ENCODE measurements at places on chromosomes 3 and 15.

- DNase-seq, result peak; percentile 7
Observed at GRCh38 chr3:116299646-116300081, 145.6 kb downstream of the LSAMP start.

- no peak for DNase-seq
Observed at GRCh38 chr3:36893137-36893557, 51.7 kb downstream of the TRANK1 start.

GRCh38 chr3:143478115-143478693 is 358.6 kb downstream of the CHST2 start:
- no peak for DNase-seq

- no peak for DNase-seq
Observed at GRCh38 chr15:26516102-26516980, 256.5 kb downstream of the GABRB3 start.

DNA sequence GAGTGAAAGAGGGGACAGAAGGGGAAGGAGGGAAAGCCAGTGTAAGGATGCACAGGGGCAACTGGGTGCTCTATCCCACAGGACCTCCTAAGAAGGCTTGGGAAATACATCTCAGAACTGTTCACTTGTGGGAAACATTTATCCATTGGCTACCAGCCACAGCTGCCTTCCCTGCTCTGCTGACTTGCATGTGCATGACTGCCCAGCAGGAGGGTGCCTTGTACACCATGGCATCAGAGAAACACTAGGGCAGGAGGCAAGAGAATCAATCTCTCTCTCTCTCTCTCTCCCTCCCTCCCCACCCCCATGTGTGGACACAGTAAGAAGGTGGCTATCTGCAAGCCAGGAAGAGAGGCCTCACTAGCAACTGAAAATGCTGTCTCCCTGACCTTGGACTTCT is 62.9 kb upstream of the ZBTB38 start:
- DNase-seq, result no peak

- DNase-seq, result no peak
Observed at GRCh38 chr15:70589728-70590127, 173.6 kb downstream of the UACA start.

DNA sequence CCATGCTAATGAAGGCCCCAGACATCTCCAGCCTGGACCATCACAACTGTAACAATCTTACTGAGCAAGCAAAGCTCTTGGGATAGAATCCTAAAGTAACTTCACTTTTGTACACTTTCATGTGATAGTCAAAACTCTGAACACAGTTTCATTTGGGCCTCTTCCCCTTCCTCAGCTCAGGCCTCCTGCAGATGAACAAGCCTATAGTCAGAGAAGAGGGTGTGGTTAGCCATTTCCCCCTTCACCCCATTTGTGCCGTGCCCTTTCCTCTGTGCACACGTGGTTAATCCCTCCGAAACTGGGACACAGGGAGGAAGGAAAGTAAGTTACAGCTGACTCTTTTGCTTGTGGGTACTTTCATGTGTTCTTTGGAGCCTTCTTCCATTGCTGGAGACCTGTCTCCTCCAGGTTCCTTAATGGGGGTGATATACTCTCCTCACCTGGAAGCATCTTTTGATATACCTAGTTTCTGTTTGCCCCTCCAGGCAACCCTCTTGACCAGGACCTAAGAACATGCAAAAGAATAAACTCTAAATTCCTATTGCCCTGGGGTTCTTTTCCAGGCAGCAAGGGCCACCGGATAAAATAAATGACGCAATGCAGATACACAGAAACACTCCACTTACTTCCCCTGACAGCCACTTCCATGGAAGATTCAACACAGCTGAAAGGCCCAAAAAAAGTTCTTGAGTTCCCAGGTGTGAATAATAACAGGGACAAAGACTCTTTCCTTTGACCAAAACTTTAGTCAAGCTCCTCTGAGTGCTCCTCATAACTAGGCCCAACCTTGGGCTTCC is 29.6 kb upstream of the CSTA start:
- DNase-seq, result no peak

GRCh38 chr3:42831321-42831713 is 22.1 kb downstream of the ACKR2 start:
- DNase-seq, result peak; percentile 24

GRCh38 chr15:99275525-99276128 is 24.3 kb downstream of the LRRC28 start:
- DNase-seq, result no peak

DNA sequence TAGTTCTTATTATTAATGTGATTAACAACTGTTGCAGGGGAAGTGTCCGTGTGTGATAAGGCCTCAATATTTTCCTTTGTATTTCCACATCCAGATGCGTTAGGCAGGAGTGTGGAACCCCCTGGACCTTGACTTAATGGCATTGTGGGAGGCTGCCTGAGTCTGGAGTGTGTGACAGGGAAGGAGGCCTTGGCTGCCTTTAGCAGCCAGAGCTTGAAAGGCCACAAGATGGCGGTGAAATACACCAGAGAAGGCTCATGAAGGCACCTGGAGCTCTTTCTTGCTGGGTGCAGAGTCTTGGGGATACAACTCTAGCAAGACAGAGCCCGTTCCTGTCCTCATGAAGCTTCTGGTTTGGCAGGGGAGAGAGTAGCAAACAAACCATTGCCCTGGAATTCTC is 36.9 kb downstream of the POLR2M start:
- no peak for DNase-seq

DNA sequence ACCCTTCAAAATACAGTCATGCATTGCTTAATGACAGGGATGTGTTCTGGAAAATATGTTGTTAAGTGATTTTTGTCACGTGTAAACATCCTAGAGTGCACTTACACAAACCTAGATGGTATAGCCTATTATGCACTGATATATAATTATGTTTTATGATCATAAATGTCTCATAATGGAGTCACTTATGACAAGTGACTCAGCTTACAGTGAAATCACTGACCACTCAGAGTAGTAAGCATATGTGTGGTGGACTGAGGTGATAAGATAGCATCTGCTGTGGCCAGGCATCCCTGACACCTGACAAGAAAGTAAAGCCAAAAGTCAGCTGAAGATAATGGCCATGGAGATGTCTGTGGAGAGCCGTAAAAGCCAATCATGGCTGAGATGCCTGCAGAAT is 5.4 kb downstream of the ACAD11 start:
- no peak for DNase-seq

DNA sequence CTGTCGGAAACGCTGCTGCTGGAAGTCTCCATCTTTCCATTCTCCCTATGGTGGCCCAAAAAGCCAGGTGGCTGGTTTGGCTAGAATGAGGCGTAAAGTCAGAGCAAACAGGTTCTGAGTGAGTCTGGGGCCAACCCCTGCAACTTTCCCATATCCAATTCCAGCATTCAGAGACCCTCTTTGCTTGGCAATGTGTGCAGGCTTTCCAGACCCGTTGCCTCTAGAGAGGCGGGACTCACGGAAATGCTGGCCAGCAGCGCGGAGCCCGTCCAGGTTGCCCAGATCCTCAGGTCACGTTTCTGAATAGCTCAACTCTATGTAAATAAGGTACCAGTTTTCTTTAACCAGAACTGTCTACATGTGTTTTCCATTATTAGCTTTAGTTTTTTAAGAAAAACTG is 68.0 kb downstream of the VGLL4 start:
- no peak for DNase-seq

GRCh38 chr3:35409991-35410390 is 229.3 kb upstream of the ARPP21 start:
- no peak for DNase-seq

- no peak for DNase-seq
Observed at GRCh38 chr15:46293550-46293949, 658.7 kb downstream of the SQOR start.

DNA sequence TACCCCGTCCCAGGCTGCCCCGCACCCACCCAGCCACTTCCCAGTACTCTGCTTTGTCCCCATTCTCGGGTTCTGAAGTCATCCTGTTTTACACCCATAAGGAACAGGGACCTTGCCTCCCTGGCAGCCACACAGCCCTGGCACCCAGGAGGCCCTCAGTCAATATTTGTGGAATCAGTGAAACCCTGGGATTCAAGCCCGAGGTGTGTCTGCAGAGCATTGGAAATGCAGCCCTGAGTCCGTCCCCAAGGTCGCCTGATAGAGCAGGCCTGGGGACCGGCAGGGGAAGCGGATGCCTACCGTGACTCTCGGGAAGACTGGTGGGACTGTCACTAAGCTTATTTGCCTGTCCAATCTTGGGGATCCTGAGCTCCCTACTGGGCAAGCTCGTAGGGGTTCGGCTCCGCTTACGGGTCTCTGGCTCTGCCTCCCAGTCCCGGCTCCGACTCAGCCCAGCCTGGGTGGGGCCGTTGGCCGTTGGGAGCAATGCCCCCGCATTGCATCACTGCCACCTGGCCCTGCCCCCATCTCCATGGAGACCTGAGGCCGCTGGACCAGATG is 64.4 kb upstream of the TAMM41 start:
- DNase-seq, result peak; percentile 15

GRCh38 chr3:58837856-58838255 is 171.3 kb upstream of the FAM3D start:
- DNase-seq, result no peak

- no peak for DNase-seq
Observed at GRCh38 chr3:54600441-54601204, 327.2 kb downstream of the LRTM1 start.

- DNase-seq, result no peak
Observed at GRCh38 chr3:135125171-135125801, 330.2 kb downstream of the EPHB1 start.

DNA sequence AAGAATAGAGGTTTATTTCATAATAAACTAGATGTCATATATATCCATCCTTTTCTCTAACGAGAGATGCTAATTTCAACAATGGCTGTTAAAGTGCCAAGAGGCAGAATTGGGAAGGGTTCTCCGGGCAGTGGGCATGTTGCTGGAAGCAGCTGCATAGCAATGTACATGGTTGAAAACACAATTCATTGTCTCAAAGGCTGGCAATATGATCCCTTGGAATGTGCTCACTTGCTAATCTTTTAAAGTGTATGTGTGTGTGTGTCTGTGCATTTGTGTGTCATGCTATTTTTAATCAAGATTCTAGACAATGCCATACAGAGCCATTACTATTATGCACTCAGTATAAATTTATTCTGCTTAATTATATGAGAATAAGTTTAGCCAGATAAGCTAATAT is 1020.3 kb downstream of the NAALADL2 start:
- DNase-seq, result no peak

DNA sequence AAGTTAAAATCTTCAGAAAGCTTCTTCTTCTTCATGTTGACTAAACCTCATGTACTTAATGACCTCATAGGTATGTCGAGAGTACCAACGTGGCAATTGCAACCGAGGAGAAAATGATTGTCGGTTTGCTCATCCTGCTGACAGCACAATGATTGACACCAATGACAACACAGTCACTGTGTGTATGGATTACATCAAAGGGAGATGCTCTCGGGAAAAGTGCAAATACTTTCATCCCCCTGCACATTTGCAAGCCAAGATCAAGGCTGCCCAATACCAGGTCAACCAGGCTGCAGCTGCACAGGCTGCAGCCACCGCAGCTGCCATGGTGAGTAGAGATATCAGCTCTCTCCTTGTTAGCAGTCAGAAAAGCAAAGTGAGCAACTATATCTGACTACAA is 176.5 kb downstream of the MBNL1 start:
- no peak for DNase-seq

DNA sequence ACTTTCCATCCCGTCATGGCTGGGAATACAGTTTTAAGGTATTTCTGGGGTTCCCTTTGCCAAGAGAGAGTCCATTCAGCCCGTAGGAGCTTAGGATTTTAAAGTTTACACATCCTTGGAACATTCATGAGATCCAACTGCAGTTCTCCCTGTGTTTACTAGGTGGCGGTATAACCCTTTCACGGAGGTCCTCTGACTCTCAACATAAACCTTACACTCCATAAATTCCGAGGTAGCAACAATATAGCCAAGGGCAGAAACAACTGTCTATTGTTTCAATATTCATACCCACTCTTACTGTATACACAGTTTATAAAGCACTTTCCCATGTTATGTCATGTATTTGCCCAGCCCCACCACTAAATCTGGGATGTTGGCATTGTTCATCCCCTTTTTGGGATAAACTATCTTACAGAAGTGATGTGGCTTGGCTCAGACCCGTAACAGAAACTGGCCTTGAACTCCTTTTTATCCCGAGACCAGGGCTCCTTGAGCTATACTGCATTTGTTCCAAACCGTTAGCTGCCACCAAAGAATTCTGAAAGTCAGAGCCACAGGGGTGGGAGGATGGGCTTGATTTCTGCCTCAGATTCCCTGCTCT is 69.2 kb upstream of the COL6A5 start:
- DNase-seq, result no peak

DNA sequence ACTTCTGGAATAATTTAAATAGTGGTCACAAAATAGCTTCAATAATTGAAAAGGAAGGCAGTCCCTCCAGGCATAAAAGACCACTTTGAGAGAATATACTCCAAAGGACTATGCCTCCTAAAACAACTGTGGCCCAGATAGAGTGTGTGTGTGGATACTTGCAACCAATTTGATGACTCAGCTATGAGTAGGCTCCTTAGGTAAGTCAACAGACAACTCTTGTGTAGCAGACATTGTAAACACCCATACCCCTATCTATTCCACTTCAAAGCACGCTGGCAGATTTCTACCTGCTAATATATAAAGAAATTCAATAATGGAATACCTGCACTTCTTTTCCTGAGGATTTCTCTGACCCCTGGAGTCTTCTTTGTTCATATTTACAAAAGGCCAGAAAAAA is 254.5 kb downstream of the NEK10 start:
- no peak for DNase-seq

- no peak for DNase-seq
Observed at GRCh38 chr3:97917813-97918536, 54.3 kb downstream of the RIOX2 start.

DNA sequence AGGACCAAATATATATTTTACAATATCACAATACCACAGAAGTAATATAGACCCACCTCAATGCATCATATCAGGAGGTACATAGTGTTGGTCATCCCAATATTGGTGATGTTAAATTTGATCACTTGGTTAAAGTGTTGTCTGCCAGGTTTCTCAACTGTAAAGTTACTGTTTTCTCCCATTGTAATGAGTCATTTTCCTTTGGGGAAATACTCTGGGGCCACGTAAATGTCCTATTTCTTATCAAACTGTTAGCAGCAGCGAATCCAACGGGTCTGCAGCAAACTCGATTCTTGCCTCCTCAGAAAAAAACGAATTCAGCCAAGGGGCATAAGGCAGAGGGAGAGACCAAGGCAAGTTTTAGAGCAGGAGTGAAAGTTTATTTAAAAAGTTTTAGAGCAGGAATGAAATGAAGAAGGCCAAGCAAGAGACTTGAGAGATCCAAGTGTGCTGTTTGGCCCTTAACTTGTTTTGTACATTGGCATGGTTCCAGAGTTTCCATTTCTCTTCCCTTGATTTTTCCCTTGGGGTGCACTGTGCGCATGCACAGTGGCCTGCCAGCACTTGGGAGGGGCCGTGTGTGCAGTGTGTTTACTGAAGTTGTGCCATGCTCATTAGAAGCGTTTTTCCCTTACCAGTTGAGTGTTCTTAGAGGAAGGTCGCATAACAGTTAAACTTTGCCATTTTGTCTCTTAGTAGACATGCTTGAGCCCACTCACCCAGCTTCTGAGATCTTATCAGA is 512.5 kb downstream of the AGBL1 start:
- DNase-seq, result no peak

- DNase-seq, result no peak
Observed at GRCh38 chr15:58302832-58303231, 129.0 kb upstream of the LIPC start.

GRCh38 chr15:22944651-22945050 is 35.5 kb downstream of the CYFIP1 start:
- DNase-seq, result no peak

Data from GM06990 (cell line).